ENCODE measurements at places on chromosomes 7 and 10.
A peak's percentile ranks its signal among the peaks of the same experiment; 100 is the strongest.

DNA sequence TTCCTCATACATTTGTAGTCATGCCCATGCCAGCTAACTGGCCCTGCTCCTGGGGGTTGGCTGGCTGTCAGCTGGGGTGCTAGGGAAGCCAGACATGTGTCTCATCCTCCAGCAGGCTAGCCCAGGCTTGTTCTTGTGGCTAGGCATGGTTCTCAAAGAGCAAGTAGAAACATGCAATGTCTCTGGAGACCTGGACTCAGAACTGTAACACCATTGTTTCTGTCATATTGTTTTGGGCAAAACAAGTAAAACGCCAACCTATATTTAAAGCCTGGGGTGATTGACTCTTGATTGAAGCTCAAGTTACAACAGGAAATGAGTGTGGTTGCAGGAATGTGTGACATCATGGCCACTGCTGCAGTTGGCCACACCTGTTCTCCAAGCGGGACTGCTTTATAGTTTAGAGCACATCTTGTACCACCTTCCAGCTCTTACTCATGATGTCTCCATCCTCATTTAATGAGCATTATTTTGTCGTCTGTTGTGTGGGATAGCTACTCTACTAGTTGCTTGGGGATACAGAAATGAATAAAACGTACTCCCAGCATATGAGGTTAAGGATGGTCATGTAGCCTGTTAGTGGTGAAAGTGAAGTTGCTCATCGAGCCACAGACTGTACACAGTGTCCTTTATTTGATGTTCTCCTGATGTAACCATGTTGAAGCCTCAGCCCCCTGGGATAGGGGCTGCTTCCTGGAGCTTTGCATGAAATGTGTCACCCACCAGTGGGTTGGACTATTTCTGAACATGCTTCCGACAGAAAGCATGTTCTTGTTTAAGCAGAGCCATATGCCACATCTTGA lies 168.4 kb downstream of the SORCS3 start:
- DNase-seq: no peak

DNA sequence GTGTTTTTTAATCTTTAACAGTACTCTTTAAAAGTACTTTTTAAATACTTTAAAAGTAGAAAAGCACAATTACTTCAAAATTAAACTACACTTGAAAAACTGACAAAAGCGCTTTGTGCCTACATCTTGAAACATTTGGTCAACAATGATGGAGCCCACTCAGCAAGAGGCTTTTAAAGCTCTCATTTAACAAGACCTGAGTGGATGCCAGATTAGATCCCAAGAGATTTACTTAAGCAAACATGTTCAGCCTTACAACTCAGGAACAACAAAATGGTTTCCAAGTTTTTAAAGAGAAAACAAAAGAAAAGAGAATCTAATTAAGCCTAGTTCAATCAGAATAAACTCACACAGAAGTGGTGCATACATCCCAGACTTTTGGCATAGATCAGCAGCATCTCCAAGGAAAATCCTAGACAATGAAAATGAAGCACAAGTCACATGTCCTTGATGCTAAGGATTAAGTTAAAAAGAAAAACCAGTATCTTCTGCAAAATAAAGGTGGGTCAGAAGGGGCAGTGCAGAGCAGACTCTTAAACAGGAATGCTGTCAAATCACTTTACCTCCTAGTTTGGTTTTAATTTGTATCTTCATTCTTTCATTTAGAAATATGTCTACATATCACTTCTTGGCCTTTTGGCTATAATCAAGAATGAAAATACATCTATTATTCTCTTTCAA lies 26.2 kb downstream of the HIBADH start:
- DNase-seq: no peak

DNA sequence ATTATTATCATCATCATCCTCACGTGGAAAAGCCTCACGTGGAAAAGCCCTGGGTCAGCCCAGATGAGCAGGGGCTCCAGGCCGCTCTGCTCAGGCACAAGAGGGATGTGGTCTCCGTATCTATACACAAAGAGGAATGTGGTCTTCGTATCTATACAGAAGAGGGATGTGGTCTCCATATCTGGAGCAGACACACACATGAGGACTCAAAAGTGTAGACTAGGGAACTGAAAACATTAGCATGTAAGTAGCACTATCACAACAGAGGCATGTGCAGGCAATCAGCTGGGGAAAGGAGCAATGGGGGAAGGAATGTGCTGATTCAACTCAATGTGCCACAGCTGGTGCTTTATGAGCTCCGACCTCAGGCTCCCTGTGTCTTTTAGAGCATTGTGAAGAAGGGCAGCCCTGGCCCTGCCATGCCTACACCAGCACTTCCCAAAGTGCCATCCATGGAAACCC lies 86.5 kb downstream of the PLXNA4 start:
- peak; percentile 91 for DNase-seq

DNA sequence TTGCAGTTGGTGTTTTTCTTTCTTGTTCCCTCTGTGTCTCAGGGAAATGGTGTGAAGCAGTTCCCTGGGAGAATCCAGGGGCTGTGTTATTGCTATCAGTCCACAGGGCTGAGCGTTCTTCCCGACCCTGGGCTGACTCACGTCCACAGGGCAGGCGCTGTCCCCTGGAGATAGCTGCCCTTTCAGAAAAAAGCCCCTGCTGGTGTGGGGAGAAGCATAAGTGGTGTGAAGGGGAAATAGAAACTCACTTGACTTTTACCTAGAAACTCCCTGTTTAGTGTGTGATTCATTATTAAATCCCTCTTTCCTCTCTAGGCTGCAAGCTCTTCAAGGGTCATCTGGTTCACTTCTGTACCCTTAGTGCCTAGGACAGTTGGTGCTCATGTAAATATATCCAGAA lies 63.3 kb upstream of the SMNDC1 start:
- no peak for DNase-seq

DNA sequence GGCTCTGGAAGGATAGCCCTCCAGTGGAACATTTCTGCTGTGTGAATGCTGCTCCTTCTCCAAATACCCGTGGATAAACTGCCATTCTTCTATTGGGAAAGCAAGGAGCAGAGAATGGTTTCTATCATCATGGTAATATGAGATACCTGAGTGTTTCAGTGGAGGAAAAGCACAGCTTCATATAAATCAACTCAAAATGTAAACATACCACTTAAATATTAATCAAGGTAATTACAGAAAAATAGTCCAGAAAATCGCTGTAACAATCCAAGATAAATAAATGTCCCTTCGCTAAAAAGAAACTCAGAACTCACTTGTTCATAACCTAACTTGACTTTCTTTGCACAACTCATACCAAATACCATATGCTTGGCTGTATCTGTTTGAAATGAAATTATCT lies 635.8 kb downstream of the PARD3 start:
- DNase-seq: no peak

DNA sequence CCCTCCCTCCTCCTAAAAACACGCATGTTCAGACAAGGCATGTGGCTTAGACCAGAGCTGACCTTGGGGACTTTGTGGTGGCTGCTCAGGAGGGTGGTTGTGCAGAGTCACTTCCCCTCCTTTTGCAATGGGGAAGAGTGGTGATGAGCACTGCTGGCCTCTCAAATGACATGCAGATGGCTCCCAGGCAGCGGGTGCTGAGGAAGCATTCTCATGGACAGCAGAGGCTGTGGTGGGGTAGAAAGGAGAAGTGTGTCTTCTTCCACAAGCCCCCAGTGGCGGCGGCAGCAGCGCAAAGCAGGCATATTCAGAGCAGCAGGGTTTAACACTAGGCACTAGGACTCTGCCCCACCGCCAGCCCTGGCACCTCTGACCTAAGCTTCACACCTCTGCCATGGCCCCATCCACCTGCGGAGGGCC lies 105.9 kb upstream of the ANLN start:
- peak; percentile 47 for DNase-seq

DNA sequence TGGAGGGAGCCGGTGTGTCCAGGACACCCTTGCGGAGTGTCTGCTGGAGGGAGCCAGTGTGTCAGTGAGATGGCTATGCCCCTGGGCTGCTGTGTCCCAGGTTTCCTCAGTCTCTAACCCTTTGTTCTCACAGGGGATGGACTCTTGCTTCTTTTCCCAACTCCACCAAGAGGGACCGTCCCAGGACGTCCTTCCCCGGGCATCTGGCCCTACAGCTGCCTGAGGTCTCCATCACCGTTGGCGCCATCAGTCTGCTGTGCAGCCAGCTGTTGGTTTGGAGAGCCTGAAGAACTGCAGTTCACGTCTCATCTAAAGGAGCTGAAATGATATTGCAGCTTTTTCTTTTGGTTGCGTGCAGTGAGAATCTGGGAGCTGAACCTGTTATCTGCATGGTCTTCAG lies 136.2 kb downstream of the VIPR2 start:
- DNase-seq: no peak

- no peak for DNase-seq
These were observed 63.9 kb downstream of the BTAF1 start for GRCh38 chr10:91987397-91988037.

- DNase-seq: no peak
These were observed 457 bp downstream of the ACADSB start for GRCh38 chr10:123009105-123009820.

GRCh38 chr10:133081636-133082035 lies 6.1 kb upstream of the ADGRA1 start:
- DNase-seq: no peak

DNA sequence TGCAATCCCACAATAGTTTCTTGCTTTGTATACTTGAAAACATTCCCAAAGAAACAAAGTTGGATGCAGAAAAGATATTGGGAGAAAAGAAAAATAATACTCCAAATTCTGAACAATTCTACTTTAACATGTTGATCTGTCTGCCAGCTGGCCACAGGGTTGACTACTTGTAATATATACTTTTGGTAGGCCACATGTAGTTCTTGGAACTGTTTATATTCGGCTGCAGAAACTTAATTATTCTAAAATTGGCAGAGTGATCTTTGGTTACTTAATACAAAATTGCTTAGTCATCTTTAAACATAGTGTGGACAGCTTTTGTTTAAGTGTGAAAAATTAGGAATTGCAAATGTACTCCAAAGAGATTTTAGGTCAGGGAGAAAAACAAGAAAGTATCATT lies 76.0 kb downstream of the CALD1 start:
- DNase-seq: no peak

DNA sequence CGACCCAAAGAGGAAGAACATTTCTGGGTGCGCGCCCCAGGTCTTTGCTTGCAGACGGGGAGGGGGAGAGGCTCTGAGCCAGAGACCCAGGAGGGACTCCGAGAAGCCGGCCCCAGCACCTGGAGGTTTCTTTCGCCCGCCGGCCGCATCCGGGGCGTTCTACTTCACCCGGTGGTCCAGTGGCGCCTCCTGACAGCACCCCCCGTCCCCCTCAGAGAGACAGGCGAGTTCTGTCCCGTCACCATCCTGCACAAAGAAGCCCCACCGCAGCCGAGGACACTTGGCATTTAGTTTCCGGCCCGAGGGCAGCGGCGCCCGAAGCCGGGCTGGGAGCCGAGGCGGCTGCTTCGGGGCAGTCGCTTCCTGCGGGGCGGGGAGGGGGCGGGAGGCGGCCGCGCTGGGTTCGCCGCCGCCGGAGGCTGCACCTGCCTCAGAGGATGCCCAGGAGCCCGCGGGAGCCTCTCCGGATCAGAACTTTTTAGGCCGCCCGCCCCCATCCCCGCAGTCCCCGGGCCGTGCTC lies at the start of gene TMEM178B:
TMEM178B (plus strand) TSS at position 424 of the 521 bp plus-strand sequence.
- DNase-seq: no peak

DNA sequence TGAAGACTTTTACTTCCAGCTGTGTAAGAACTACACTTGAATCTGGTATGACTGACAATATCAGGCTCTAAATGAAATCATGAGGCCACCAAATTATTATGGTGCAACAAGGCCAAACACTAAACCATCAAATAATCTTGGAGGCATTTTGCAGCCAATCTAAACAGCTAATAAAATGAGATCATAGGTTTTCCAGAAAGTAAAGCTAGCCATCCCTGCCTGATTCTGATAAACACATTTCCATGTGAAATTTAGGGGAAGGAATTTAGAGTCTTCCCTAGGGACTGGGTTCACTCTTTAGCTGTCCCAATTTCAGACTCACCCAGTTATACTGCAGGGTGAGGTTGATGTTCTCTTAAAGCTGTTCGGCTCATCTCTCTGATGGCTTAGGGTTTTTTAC lies 190.3 kb upstream of the TMEM196 start:
- DNase-seq: no peak

- DNase-seq: no peak
These were observed 57.8 kb upstream of the ANKRD30A start for GRCh38 chr10:37067576-37067975.

DNA sequence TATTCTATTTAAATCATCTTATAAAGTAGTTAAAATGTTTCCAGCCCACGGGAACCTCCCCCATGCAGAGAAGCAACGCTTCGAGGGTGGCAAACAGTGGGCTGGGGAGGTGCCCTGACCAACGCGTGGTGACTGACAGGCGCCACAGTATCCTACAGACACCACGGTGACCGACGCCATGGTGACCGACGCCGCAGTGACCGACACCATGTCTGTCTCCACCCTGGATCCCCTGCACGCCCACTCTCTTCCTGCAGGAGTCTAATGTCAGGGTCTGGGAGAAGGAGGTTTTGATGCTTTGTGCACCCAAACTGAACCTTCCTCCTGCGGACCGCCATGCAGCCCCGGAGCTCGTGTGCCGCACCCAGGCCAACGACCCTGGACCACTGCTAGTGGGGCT lies 464.4 kb downstream of the PTPRN2 start:
- no peak for DNase-seq

DNA sequence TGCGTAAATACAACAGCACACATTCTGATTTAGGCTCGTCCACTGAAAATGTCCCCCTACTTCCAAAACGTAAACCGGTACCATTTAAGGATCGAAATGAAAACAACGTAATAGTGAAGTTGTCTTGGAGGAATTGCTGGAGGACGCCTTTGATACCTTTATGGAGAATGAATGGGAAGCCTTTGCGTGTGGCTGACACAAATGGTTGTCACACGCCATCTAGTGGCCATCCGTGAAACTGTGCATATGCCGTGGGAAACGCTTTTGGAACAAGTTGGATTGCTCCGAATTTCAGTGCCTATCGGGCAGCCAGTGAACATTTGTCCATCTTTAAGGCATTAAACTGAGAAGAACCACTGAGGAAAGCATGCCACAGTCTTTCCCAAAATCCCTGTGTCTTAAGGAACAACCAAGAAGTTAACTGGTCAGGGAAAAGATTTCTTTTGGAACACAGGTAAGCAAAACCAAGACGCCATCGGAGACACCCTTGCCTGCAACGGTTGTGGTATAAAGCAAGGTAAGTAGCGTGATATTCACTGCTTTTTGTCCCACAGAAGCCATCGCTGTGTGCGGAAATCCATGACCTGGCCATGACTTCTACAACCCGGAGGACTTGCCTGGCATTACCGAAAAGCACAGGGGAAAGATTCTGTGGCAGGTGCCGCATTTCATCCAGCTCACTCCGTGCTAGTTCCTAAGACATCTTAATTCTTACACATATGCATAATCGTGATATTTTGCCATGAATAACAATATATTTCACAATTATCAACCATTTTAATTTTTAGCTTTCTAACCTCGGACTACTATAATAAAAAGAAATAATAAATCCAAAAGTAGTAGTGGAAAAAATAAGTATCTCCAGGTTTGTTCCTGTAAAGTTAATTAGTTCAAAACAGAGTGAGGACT lies 100.6 kb downstream of the FAM204A start:
- DNase-seq: no peak

- DNase-seq: no peak
These were observed 7.7 kb downstream of the VWA2 start for GRCh38 chr10:114246679-114247305.

GRCh38 chr7:124796771-124797170 lies 31.2 kb upstream of the GPR37 start:
- DNase-seq: no peak
